Activated T-helper 1 cell treated with anti-CD3 and anti-CD28 coated beads, Interleukin-2, amount 50 U/mL, for 16 hours (primary cell): ENCODE measurements at places on chromosomes 12 and 14.

DNA sequence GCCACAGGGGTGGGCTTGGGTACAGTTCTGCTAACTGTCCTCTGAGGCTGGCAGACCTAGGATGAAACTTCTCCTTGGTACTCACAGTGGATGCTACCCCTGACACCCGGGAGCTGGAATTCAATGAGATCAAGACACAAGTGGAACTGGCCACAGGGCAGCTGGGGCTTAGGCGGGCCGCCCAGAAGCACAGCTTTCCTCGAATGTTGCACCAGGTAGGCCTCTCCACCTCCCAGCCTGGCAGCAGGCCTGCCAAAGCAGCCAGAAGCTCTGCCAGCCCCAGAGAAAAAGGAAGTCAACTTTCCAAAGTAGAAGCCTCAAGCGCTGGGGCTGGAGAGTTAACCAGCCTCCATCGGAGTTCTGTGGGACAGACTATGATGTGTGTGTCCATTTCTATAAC is 2.4 kb upstream of the NRL start:
- no peak for DNase-seq

- no peak for DNase-seq
These were observed 94.8 kb downstream of the BMP4 start for GRCh38 chr14:53861781-53862180.

- DNase-seq, result no peak
These were observed 24.5 kb downstream of the SLC16A7 start for GRCh38 chr12:59620326-59620725.

- no peak for DNase-seq
These were observed 25.0 kb downstream of the ELK3 start for GRCh38 chr12:96218989-96219678.

DNA sequence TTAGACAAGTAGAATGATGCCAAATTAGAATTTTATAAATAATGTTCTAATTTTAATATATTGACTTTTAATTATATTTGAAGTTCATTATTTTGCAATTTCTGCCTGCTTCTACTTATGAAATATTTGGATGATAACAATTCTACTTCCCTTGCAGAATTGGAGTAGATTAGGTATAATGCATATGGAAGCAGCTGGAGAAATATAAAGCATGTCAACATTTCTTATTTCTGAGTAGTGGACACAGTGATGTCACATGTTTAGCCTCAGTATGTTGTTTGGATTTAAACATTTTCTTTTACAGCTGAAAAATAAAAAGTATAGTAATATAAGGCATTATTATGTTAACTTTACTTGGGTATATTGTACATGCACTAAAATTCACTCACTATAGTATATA is 344.2 kb upstream of the E2F7 start:
- DNase-seq, result no peak

DNA sequence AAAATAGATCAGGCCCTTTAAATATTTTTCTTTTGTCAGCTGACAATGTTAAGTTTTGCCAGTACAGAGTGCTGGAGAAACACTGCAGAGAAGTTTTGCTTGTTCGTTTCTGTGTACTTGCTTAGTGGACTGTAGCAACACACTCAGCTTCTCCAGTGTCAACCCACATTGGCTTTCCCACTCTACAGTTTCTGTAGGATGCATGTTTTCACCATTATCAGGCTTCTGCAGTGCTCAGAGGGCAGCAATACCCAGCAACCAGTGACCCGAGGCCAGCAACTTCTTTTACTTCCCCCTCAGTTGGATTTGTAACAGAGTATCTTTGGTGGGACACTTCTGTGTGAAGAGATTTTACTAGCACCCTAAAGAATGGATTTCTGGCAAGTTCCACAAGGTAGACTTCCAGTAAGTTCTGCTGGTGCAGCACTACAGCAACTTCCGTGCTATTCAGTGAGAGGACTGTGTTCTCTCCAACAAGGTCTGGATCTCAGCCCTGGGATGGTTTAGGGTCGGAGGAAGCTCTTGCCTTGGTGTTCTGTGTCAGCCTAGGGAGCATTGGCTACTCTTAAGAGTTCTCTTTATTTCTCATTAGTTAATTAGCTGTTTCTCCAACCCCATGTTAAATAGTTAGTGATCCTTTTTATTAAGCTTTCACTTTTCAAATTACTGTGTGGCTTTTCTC is 70.4 kb downstream of the FUT8 start:
- DNase-seq, result no peak
